LHCN-M2 (cell line): ENCODE measurements at places on chromosomes 5 and 9.
A peak's percentile ranks its signal among the peaks of the same experiment; 100 is the strongest.

DNA sequence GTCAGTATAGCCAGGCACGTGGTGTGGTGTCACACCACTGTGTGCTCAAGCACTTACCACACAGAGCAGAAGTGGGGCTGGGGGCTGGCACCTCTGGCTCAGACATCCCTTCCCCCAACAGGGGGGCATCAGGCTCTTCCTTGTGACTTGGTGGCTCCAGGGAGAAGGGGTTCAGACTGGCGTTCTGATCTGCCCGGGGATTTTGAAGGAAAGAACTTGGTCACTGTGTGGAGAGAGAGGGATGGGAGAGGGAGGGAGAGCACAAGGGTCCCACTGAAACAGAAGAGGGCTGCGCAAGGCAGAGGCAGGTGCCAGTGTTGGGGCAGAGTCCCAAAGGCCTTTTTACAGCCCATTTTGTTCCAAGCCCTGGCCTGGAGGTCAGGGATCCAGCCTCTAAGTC, 109.7 kb upstream of the ALDH1B1 start:
- DNase-seq: no peak

DNA sequence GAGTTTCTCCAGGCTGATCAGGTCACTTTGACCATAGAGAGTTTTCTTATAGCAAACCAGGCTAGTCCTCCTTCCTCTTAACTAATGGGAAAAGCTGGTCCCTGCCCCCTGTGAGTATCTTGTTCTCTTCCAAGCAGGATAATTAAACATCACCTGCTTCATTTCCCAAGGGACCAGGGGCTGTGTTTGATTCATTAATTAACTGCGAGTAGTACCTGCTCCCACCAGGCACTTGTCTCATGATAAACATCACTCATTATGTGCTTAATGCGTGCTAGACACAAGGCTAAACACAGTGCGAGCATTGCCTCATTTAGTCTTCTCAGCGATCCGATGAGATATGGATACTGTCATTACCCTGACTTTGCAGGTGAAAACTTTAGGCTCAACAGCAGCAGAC, 1.7 kb upstream of the FAM163B start:
- no peak for DNase-seq

GRCh38 chr9:74817281-74817810, 70.4 kb downstream of the TRPM6 start:
- DNase-seq: no peak

DNA sequence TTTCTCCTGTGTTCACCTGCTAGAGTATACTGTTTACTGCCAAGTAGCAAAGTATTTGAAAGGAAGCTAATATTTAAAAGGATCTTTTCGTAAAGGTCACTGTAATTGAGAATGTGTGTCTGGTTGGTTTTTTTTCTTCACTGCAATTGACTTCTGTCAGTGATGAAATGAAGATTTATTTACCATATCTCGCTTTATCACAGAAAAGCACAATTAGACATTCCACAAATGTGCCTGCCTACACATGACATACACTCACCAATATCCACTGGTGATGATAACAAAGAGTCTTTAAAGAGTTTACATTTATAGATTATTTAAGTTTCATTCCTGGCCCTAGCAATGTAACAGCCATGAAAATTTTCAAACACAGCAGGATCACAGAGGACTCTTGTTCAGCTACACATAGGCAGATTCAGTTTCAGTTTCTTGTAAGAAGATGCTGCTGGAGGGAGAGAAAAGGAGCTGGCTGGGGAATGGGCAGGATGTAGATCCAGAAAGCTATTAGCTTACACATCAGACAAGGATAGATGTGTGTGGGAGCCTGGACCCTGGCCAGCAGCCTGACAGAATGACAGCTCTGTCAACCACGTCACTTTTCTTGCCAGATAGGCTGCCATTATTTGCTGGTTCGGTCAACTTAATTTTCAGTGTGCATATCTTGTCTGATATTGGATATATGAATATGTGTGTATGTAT, 104.0 kb downstream of the GDNF start:
- peak; percentile 62 for DNase-seq

DNA sequence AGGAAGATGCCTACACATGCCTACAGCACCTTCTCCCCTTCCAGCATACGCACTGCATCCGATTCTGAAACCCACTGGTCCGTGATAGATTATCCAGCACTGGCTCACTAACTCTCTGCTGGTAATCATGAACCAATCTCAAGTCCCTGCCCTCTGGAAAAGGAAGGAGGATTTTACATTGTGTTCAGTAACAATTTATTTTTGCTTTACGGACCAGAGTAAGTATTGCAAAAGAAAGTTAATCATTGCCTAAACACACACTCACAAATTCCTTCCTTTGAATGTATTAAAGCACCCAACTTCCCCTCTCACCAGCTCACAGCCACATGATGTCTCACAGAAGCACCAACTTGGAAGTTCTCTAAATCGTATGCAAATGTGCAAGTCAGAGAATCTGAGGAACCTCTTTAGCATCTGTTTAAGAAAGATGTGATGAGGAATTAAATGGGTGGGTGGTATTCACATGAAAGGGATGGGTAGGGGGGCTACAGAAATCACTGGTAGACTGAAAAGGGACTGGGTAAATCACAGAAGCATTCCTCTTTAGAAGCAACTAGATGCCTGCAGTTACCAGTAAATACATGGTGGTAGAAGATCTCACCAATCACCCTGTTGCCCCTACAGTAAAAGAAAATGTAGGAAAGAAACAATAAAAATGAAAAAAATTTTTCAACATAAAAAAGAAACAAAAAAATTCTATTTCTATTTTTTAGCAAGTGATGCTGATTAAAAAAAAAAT, 8.4 kb downstream of the GNAQ start:
- DNase-seq: peak; percentile 57

GRCh38 chr5:72383726-72384125, 63.6 kb downstream of the PTCD2 start:
- DNase-seq: no peak

DNA sequence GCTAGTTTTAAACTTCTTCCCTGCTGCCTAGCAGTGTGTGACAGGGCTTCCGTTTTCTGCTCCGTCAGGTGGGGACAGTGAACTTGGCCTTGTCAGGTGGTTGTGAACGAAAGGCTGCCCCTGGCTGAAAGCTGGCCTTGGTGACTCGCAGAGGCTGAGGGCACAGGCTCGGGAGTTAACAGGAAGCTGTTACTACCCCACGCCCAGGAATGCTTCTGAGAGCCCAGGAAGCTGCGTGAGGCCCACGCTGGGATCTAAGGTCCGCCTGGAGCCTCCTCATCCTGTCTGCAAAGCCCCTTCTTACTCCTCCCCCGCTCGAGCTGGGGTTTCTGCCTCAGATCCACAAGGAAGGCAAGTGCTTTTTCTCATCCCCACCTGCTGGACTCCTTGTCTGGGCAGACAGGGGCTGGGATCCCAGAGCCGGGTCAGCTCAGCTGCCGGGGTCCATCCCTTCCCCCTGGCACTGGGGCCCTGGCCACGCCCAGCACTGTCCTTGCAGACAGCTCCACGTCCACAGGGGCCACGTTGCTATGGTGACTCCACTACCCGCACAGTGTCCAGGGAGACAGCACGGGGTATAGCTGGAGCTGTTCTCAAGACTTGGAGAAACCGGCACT, 124.7 kb upstream of the TBC1D2 start:
- no peak for DNase-seq

- no peak for DNase-seq
Observed at GRCh38 chr5:108541836-108542235, 159.9 kb upstream of the FBXL17 start.

DNA sequence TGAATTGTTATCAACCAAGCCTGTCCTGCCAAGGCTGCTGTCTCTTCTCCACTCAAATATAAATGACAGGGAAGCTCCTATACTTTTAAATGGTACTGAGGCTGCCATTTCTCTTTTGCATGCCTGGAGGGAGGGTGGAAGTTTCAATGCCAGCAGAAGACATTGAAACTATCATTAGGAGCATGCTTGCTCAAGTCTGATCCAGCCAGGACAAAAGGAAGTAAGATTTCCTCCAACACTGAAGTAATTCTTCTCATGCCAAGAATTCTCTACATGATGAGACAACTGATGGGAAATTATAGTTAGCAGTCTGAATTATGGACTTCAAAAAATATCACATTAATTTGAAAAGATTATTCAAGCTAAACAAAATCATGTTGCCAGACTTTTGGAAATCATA, 5.4 kb downstream of the SPINK6 start:
- no peak for DNase-seq

- peak; percentile 96 for DNase-seq
Observed at GRCh38 chr9:116234081-116234480, 80.5 kb downstream of the PAPPA start.

GRCh38 chr9:24900179-24900578, 354.5 kb upstream of the IZUMO3 start:
- DNase-seq: no peak

DNA sequence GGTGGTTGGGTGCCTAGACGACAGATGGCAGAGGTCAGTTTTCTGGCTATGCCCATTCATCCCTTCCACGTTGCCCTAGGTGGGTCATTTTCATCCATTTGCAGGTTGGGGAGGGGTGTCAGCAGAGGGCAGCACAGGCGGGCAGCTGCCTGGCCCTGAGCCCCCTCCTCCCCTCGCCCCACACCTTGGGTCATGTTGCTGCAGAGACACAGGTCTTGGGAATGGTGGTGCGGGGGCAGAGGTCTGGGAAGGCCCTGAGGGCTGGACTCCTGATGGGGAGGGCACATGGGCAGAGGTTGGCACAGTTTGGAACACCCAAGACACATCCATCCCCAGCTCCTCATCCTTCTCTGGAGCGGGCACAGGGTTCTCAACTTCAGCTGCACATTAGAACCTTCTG, 103.2 kb upstream of the LMX1B start:
- no peak for DNase-seq

- no peak for DNase-seq
Observed at GRCh38 chr9:121833061-121833460, 181.6 kb downstream of the DAB2IP start.

GRCh38 chr9:127777368-127777980, 992 bp downstream of the SH2D3C start:
- DNase-seq: no peak

DNA sequence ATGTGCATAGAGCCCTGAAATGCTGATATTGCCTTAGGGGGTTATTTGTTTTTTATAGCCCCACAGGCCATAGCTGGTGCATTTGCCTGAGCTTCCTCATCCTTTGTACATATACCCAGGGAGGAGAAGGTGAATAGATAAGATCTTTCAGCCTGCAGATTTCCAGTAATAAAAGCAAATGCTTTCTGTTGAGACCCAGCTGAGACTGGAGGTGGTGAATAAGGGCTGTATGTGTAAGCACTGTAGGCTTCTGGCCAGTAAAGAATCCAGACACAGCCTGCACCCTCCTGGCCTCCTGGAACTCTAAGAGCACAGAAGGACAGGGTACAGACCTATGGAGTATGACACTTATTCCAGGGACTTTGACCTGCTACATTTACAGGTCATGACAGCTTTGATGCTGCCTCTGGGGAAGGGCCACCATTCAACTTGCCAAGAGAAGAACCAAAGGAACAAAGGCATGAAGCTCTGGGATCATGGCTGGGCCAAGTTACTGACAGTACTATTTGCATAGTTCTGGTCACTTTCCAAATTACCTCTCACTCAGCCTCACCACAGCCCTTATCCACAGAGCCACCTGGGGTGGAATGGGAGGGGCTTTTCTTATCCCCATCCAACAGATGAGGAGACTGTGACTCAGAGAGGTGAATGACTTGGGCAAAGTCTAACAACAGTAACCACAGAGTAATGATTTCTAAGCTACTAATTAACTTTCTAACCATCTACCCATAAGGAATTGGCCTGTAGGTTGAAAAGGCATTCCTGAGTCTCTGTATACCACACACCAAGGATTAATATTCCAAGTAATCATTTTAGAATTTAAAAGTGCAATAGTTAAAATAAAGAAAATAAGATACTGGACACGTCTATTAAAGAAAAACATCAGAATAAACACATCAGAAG, 604.5 kb upstream of the KLF4 start:
- DNase-seq: peak; percentile 44

DNA sequence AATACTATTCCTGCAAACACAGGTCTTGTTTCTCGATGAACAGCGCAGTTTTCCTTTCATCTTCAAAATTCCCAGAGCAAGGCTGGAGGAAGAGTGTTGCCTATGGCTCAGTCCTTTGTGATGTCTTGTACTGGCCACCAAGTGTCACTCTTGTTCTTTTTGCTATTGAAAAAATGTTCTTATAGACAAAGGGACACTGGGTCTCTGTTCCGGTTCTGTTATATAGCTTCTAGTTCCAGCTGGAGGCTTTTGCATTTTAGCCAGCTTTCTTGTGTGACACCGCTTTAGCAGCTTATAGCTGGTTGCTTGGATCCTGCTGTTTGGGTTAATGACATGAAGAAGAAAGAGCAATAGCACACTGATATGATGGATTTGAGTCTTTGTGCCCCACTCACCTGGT, 343.7 kb upstream of the KCNN2 start:
- no peak for DNase-seq

- DNase-seq: no peak
Observed at GRCh38 chr9:113993838-113994540, 84.1 kb downstream of the AMBP start.

DNA sequence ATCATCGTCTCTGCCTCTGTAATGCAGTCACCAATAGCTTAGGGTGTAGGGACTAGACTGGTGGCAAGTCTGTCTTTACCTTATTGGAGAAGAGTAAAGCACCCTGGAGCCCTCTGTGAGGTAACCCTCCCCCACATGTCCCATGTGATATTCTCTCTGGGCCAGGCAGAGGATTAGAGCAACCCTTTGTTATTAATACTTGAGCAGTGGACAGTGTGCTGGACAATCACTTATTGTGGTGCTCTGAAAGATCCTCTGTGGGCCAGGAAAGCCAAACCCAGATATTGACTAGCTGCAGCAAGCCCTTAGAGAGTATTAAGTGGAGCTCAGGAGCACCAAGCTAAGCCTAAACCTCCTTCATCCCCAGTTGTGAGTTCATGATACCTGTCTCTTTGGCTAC, 139.7 kb upstream of the RUSC2 start:
- DNase-seq: no peak

DNA sequence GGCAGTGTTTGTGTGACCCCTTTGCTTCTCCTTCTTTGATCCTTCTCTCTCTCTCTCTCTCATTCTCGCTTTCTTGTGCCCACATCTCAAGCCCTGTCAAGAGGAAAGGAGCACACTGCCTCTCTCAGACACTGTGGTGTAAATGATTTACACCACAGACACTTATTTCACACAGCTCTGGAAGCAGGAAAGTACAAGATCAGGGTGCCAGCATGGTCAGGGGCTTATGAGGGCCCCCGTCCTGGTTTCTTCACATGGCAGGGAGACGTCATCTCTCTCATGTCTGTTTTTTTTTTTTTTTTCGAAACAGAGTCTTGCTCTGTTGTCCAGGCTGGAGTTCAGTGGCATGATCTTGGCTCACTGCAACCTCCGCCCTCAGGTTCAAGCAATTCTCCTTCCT, 6.4 kb downstream of the FABP6 start:
- no peak for DNase-seq

- peak; percentile 69 for DNase-seq
Observed at GRCh38 chr9:128911529-128912035, 9.2 kb upstream of the PHYHD1 start.

- DNase-seq: peak; percentile 5
Observed at GRCh38 chr5:133565993-133566392, 46.3 kb downstream of the FSTL4 start.

GRCh38 chr9:34169125-34169524, 9.7 kb upstream of the UBAP1 start:
- DNase-seq: no peak

- DNase-seq: peak; percentile 67
Observed at GRCh38 chr9:77927265-77927664, 104.3 kb downstream of the GNAQ start.

- peak; percentile 81 for DNase-seq
Observed at GRCh38 chr5:154087260-154087659, 48.5 kb downstream of the MFAP3 start.

GRCh38 chr5:82901281-82901888, 175.8 kb downstream of the TMEM167A start:
- no peak for DNase-seq

- no peak for DNase-seq
Observed at GRCh38 chr9:78962156-78962555, 609.6 kb upstream of the TLE4 start.
